CD4-positive, alpha-beta T cell (primary cell): ENCODE measurements at places on chromosomes 1 and 21.
A peak's percentile ranks its signal among the peaks of the same experiment; 100 is the strongest.

DNA sequence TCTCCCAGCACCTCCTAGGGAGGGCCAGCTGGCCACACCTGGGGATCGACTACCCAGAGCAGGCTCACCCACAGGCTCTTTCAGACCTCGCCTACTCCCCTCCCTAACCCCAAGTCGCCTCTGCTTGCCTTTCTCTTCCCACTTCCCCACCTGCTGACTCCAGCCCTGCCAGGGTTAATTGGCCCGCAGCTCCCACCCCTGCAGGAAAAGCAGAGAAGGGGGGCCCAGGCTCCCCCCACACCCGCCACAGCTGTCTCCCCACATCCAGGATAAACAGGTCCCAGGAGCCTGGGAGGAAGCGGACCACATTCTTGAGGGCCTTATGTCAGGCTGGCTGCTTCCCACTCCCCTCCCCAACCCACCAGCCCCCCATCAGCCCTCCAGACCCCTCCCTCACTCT, 45.0 kb downstream of the TAS1R2 start:
- no peak for DNase-seq

DNA sequence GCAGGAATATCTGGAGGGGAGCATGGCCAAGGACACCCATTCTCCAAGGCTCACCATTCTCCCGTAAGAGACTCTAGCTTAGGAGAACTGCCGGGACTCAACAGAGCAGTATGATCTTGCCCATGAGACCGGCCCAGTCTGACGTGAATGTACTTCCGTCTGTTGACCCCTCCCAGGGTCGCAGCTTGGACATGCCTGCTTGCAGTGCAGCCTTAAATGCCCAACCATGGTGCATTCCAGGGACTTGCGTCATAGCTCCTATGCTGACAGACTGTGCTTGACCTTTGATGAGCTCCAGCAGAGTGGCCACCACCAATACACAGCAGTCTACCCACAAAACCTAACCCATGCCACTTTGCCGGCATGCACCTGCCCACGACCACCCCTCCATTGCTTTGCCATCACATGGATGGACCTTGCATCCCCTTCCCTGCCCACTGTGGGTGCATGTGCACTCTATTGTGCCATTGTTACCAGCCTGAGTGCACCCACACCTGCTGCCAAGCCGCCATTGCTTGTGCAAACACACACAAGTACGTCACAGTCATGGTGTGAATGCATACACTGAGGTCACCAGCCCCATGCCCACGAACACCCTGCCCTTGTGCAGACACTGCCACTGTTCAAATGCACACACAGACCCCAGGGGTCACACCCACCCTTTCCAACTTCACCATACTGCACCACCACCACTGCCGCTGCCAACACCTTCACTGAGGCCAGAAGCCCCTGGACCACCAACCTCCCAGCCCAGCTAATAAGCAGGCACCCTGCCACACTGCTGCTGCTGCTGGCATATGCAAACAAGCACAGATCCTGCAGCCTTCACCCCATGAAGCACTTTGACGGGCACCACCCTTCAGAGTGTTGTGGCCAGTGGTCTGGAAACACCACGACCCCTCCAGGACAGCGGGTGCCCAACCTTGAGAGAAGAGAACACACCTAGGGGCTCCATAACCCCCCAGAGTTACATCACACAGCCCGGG, 1141.3 kb downstream of the BRINP3 start:
- DNase-seq, result no peak

DNA sequence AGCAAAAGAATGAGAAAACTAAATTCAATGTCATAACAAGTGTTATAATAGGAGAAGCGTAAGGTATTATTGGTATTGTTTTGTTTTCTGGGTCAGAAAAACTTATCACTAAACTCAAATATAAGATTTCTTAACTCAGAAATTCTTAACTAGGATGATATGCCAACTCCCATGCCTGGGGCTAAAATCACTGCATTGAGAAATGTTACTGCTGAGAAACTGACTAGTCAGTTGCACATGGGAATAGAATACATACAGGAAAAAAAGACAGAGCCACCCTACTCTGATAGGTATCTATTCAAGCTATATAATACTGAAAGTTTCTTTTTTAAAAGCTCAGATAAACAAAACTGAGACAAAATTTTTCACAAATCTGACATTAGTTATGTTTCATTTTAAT, 56.3 kb downstream of the PRPF38A start:
- no peak for DNase-seq

GRCh38 chr21:35201288-35201687, 152.2 kb upstream of the RUNX1 start:
- DNase-seq, result no peak

GRCh38 chr1:12475101-12475500, 142.9 kb downstream of the DHRS3 start:
- DNase-seq, result no peak

DNA sequence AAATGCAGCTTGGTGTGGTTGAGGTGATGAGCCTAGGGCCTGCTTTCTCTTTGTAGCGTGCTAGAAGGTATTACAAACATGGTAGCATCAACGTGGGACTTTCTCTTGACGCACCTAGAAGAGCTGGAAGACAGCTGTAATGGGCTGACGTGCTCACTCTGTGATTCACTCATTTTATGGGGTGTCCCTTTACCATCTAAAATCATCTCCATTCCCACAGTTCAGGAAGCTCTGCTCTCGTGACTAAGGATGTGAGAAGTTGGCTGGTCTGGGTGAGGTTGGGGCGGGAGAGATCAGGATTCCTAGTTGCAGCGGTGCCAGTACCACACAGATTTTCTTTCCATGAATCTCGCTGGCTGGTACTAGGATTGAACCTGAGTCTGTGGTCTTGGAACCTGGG, 4.2 kb downstream of the HTR6 start:
- no peak for DNase-seq

DNA sequence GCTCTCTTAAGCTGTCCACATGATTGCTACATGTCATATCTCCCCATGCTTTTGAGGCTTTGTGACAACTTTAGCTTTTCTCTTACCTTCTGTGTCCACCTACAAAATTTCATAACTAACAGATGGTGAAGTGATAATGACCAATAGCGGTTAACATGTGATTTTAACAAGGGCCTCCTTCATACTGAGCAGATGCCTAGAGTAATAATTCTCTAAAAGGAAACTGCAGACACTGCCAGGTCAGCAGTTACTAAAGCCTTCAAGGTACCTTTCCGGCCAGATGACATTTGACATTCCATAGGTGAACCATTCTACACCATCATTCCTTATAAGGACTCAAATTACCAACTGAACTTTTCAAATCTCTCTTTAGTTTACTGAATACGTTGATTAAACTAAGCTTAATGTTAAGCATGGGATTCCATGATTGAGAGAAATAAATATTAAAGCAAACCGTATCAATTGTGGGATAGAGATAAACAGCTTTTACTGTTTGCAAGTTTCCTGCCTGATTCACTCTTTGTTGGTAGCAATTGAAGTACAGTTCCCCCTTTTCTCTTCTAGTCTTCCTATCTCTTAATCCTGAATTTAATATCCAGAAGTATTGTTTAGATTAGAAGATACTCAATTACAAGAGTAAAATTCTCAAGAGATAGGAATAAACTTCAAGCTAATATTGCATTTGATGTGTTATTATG, 205.1 kb downstream of the PLA2G4A start:
- no peak for DNase-seq

- DNase-seq, result no peak
Measured at GRCh38 chr1:11581445-11581991, 72.7 kb downstream of the FBXO2 start.

GRCh38 chr1:162110910-162111309, 41.4 kb downstream of the NOS1AP start:
- DNase-seq, result no peak

DNA sequence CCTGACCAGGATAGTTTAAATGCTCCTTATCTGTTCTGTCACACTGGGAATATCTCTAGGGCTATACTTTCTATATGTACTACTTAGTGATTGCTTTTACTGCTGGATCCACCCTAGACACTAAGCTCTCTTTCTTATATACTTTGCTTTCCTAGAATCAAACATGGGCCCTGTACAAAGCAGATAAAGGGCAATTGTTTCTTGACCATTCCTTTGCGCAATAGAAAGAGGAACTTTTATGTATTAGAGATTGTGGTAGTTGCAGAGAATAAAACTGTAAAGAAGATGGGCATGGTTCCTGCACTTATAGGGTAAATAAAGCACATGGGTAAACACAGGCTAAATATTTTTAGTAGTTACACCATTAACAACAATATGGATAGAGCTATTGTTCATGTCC, 58.8 kb downstream of the ATP6V1G3 start:
- DNase-seq, result no peak

DNA sequence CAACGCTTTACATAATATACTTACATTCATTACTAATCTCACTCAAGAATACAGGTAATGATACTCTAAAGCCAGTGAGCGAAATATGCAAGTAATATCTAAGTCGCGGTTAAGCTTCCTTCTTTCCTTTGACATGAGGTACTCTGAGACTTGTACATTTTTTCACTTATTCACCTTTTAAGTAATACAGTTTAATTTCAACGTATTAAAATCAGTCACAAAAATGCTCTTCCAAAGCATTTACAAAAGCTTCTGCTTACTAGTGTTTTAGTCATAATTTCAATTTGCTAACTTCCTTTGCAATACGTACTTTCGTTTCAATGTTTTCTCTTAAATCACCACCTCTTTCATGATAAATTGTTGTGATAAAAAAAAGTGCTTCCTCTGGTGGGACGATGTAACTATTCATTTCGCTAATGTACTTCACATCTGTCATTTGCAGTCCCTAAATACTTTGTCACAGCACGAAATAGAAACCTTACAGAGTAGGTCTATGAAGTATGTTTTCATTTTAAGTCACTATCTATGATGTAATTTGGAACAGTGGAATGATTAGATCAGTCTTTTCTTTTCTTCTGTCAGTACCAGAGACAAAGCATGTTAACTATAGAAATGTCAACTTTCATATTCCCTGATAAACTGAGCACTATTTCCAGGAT, 34.0 kb upstream of the ADGRL4 start:
- no peak for DNase-seq

GRCh38 chr1:157803851-157804250, 16.1 kb downstream of the FCRL1 start:
- no peak for DNase-seq

GRCh38 chr1:177021687-177022086, 142.8 kb downstream of the ASTN1 start:
- DNase-seq, result no peak

DNA sequence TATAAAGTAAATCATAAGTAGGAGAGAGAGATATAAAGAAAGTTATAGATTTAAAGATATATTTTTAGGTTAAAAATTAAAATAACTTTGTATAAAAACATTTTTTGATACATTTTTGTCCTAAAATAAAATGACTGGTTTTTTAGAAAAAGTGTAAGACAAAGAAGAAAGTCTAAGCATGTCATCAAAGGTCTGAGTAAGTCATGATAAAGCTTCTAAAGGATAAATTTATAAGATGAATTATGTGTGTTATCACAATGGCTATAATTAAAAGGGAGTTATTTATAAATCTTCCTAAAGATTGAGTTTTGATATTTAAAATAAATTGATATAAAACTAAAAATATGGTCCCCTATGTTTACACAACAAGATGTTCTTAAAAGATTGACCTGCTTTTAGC, 370.9 kb downstream of the PTPRU start:
- DNase-seq, result no peak

GRCh38 chr1:214329470-214330220, 48.7 kb downstream of the SMYD2 start:
- DNase-seq, result no peak

DNA sequence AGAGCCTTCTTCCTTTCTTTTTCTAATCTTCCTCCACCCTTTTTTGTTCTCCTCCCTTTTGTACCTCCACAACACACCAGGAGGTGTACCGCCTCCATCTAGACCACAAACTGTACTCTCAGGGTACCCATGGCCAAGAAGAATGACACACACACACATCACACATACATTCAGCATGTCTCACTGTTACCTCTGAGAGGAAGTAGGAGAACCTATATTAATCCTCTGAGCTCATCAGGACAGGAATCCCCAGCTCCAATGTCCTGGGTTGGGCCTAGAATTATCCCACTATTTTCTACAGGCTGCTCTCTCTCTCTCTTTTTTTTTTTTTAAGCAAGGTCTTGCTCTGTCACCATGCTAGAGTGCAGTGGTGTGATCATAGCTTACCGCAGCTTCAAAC, 36.7 kb downstream of the ATP2B4 start:
- DNase-seq, result no peak

GRCh38 chr21:31203431-31204054, 140.5 kb downstream of the TIAM1 start:
- DNase-seq, result no peak

DNA sequence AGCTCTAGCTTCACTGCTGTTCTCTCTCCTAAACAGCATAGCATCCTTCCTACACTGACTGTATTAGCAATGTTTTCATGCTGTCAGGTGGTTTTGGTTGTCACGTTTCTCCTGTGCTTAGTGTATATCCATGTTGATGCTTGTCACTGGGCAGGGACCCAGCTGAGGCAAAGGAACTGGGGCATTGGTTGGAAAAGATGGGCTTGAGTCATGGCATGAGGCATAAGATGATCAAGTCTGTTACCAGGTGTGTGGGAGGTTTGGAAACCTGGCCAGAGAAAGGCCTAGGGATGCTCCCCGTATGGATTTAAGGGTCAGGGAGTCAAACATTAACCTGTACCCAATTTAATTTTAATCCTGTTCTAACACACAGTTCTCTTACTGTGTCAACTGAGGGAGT, 69.6 kb downstream of the OSBPL9 start:
- DNase-seq, result no peak

DNA sequence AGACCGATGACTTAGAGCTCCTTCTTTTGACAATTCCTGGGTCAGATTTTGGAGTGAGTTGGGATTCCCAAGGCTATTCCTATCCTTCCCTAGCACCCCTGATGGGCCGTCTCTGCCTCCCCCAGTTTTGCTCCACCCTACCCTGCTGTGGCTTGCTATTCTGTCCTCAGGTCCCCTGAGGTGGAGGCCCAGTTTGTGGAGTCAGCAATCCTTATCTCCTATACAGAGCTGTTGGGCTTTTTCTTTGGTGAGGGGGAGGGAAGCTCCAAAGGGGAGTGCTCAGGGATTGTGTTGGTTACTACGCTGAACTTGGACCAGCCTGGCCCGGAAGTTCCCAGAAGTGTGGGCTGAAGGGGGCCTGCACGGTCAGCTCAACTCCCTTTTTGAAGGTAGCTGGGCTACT, 7.6 kb downstream of the SESN2 start:
- no peak for DNase-seq

GRCh38 chr1:70966018-70966638, 81.5 kb downstream of the PTGER3 start:
- no peak for DNase-seq

DNA sequence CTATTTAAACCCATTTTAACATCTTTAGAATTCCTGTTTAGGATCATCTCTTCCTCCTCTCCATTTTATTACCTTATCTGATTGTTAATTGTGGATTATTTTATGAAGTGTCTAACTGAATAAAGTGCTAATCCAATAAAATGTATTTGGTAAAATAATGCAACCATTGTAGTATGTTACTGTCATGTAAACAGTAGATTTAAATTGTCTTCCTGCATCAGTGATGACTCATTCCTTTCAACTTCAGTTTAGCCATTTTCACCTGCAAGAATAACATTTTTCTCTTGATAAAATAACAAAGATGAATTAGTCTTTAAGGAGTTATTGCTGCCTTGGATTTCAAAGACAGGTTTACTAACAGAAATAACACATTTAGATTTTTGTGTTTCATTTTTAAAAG, 5.4 kb downstream of the PPP2R5A start:
- DNase-seq, result peak; percentile 28

GRCh38 chr1:72006092-72006491, 276.2 kb downstream of the NEGR1 start:
- DNase-seq, result no peak
